Activated CD4-positive, alpha-beta T cell treated with anti-CD3 and anti-CD28 coated beads, Interleukin-2, amount 50 U/mL, for 1 hour (primary cell): ENCODE measurements at places on chromosomes 1 and 21.

- no peak for DNase-seq
Observed at GRCh38 chr1:203926025-203926540, 64.7 kb downstream of the SNRPE start.

DNA sequence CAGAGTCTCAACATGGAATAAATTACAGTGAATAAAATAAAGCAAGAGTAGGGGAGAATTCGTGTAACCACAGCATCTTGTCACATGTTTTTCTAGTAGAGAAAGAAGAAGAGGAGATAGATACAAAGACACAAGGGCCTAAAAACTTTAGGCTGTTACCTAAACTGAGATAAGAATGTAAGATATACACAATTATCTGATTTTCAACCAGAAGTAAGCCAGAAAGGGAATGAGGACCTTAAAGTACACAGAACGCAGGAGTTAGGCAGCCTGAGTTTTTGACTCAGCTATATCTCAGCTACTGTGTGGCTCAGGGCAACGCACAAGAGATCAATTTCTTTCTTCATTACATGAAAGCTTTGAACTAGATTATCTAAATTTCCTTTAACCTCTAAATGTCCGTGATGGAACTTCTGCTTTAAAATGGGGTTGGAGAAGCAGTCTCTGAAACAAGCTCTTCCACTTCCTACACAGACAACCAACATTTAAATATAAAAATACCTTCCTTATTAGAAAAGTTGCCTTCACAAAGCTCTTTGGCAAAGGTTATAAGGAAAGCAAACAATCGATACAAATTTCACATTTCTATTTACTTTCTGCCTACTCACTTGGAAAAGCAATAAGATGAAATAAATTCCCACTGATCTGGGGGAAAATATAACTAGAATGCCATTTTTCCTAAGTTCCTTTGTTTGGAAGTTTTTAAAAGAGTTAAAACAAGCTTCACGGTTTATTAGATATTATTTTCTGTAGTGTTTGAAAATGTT is 5.2 kb upstream of the RGS13 start:
- no peak for DNase-seq

- DNase-seq: no peak
Observed at GRCh38 chr1:108096089-108096488, 104.1 kb downstream of the SLC25A24 start.

DNA sequence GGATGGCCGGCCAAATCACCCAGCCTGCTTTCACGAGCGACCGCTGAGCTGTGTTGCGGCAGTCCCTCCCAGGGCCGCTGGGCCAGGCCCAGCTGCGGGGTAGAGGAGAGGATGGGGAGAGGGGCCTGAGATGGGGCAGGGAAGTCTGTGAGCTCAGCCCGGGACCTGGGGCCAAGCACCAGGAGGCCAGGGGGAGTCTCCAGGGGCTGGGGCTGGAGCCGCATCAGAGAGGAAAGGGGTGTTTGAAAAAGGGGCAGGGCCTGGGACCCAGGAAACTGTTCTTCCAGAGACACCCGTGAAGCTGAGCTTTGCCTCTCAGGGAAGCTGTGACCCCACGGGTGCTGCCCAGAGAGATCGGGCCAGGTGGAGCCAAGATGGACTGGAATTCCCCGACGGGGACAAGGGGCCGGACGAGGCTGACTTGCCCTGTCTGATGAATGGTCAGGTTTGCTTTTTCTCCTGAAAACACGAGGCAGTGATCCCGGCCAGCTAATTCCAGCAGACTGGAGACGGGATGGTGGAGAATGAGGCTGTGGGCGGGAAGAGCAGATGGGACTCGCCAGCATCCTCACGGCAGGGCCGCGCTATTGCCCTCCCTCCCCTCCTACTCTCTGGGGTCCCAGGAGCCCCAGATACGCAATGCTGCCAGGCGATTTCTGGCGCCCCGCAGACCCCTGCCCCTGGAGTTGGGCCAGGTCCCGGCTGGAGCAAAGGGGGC is 40.3 kb upstream of the COL18A1 start:
- no peak for DNase-seq

- DNase-seq: no peak
Observed at GRCh38 chr1:109252167-109252892, 3.0 kb downstream of the CELSR2 start.

GRCh38 chr1:36971852-36972618 is 62.3 kb downstream of the GRIK3 start:
- no peak for DNase-seq

- no peak for DNase-seq
Observed at GRCh38 chr1:1421907-1422464, 910 bp upstream of the ANKRD65 start.

DNA sequence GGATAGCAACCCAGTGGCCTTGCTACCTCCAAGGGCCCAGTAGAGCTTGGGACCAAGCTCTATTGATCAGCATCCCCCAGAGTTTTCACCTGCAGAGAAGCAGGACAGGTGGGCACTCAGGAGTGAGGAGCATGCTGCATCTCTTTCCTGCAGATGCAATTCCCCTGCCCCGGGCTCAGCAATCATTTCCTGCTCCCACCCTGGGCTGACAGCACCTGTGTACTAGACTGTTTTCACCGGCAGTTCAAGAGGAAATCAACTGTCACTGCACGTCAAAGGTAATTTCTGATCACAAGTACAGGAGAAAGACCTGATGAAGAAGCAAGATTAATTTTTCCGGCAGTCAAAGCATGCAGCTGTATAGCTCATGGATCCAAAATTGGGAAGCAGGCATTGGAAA is 8.8 kb upstream of the NT5C1A start:
- no peak for DNase-seq

DNA sequence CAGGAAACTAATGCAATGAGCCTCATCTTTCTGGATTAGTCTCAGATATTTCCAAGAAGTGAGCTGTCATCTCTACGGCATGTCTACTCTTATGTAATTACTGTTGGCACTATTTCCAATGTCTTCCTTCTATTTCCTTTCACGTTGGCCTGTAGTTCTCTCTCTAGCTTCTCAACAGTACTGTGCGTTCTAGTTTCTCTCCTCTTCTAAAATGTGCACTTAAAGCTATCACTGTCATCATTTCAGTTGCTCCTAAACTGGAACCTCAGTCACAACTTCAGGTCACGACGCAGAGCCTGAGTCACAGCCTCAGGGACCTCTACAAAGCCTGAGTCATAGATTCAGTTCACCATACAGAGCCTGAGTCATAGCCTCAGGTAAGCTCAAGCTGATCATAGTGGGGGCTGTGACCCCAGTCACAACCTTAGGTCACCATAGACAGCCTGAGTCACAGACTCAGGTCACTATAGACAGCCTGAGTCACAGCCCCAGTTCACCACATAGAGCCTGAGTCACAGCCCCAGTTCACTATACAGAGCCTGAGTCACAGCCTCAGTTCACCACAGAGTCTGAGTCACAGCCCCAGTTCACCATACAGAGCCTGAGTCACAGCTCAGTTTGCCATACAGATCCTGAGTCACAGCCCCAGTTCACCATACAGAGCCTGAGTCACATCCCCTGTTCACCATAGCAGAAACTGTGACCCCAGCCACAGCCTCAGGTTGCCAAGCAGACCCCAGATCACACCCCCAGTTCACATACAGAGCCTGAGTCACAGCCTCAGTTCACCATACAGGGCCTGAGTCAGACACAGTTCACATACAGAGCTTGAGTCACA is 13.0 kb downstream of the WNT9A start:
- DNase-seq: no peak

DNA sequence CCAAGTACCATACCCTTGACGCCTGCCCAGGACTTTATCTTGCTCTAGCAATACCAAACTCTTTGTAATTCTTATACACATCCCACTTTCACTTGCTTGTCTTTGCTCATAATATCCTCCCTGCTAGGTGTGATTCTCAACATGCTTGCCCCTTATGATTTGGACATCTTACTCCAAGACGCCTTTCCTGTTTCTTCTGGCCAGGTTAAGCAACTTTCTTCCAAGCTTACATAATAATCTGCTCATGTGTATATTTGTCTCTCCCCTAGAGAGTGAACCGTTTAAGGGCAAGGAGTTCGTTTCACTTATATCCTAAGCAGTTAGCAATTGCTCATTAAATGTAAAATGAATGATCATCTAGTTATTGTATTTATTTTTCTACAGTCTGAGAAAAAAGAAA is 21.8 kb downstream of the CRYZL1 start:
- no peak for DNase-seq

DNA sequence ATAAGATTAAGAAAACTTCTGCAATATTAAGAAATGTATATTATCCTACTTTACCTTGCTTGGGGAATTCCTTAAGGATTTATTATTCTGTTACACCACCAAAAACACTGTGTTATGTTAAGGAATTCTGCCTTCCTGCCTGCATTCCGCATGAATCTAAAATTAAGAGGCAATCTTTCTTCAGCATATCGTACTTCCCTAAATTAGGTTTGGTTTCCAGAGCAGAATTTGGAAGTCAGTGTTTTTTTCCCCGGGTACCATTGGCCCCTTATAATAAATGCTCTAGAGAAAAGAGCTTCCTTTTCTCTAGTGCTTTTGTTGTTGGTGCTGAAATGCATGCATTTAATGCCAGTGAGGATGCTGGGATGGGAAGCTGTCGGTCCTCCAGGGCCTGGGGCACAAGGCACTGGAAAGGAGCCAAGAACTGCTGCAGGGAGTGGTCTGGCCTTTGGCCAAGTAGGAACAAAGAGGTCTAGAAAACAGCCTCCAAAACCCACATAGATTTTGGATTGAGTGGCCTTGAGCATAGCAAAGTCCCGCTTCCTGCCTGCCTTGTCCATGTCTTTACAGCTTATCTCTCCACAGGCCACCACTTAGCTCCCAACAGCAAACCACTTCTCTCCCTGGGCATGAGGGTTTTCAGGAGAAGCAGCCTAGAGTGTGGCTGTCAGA is 69.9 kb downstream of the RRAGC start:
- DNase-seq: no peak

DNA sequence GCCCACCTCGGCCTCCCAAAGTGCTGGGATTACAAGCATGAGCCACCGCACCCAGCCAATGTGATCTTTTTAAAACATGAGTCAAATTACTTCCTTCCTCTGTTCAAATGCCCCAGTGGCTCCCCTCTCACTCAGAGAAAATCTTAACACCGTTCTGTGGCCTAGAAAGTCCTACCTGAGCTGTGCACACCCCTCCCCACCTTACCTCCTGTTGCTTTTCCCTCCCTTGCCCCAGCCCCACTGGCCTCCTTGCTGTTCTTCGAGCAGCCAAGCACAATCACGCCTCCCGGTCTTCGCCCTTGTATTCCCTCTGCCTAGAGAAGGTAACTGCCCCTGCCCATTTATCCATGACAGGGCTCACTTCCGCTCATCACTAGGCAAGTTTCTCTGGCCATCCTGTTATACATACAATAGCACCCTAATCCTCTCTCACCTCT is 62.6 kb upstream of the RPL11 start:
- DNase-seq: no peak

DNA sequence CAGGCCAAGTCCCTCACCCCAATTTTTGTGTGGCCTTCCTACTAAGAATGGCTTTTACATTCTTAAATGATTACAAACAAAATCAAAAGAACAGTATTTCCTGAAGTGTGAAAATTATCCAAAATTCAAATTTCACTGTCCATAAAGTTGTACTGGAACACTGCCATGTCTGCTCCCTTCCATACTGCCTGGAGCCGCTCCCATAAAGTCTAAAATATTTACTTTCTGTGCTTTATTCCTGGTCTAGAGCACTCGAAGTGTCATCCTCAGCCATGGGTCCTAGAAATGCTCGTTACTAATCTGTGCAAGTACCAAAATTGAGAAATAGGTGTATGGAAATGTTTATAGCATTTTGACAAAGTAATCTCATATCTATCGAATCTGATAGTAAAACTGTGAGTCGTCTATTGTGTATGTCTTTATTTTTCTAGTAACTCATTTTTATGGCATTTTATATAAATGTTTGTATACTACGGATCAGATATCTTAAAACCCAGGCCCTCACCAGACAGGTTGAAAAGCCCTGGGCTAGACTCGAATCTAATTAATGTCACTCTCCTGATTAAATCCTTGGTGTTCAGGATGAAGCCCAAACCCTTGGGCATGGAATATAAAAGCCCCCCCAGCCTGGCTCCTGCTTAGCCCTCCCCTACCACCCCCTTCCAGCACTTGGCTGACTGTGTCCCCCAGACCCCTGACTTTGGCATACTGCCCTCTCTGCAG is 4.9 kb downstream of the LBR start:
- no peak for DNase-seq

DNA sequence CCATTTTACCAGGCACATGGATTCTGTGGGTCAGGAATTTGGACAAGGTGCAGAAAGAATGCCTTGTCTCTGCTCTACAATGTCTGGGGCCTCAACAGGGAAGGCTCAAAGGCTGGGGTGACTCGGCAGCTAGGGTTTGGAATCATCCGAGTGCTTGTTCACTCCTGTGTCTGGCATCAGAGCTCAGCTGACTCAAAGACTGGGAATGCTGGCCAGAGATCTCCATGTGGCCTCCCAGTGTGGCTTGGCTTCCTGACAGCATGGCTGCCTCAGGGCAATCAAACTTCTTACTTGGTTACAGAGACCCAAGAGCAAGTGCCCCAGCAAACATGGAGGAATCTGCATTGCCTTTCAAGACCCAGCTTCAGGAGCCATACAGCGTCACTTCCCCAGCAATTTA is 110.5 kb downstream of the TOMM20 start:
- no peak for DNase-seq

GRCh38 chr1:211643324-211644212 is 31.9 kb downstream of the NEK2 start:
- no peak for DNase-seq

DNA sequence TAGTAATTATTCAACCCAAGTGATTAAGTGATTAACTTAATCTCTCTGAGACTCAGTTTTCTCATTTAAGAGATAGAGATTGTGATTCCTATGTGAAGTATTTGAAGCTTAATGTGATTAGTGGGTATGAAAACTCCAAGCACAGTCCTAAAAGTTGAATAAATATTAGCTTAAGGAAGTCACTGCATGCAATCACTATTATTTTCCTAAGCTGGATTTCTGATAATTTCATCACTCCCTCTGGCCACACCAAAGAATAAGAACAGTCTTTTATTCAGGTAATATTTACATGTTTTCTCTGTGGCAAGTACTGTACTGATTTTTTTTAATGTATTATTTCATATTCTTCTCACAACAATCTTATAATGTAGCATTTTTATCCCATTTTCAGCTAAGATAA is 31.1 kb downstream of the CD55 start:
- DNase-seq: no peak

DNA sequence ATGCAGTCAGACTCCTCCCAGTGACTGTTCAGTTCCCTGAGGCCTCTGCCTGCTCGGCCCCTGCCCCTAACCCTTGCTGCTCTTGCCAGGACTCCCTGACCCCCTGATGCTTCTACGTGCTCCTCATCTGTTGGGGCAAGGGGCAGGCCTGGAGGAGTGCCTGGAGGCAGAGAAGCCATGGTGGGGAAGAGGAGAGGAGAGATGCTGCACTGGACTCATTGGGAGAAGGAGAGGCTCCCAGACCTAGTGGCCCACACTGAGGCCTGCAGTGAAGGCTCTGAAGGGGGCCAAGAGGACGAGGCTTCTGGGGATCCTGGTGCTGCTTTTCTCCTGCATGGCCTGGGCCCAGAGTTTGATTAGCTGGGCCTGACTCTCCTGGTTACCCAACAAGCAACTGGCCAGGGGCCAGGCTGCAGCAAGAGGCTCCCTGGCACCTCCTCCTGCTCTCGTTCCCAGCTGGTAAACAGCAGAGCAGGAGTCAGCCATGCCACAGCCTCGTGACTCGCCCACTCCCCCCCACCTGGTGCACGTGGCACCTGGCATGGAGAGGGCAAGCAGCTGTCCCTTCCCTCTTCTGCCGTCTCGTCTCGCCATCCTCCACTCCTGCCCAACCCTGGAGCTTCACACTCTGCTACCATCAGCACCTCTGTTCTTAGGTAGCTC is 847 bp upstream of the RORC start:
- DNase-seq: no peak
